ENCODE measurements at places on chromosomes 1 and 21.

GRCh38 chr1:171922999-171923398 lies 81.7 kb downstream of the DNM3 start:
- no peak for DNase-seq

GRCh38 chr1:247274605-247275256 lies 18.9 kb downstream of the VN1R5 start:
- DNase-seq: no peak

DNA sequence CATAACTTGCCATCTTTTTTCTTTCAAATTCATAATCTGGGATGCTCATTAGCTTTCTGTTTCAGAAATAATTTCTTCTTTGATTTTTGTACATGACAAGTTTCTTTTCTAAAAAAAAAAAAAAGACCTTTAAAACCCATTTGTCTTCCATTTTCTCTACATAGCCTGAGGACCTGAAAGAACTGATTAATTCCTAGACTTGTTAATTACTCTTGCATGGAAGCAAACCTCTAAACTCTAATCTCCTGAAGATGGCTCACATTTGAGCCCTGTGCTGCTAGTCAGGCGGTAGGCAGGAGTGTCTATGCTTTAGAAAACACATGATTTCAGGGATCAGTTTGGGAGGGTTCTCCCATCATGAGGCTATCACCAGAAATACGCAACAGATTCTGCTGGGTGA lies 152.0 kb downstream of the KAZN start:
- DNase-seq: no peak

- no peak for DNase-seq
Measured at GRCh38 chr1:197783510-197783948, 8.2 kb upstream of the DENND1B start.

- DNase-seq: no peak
Measured at GRCh38 chr1:85307987-85308832, 31.8 kb upstream of the BCL10 start.

DNA sequence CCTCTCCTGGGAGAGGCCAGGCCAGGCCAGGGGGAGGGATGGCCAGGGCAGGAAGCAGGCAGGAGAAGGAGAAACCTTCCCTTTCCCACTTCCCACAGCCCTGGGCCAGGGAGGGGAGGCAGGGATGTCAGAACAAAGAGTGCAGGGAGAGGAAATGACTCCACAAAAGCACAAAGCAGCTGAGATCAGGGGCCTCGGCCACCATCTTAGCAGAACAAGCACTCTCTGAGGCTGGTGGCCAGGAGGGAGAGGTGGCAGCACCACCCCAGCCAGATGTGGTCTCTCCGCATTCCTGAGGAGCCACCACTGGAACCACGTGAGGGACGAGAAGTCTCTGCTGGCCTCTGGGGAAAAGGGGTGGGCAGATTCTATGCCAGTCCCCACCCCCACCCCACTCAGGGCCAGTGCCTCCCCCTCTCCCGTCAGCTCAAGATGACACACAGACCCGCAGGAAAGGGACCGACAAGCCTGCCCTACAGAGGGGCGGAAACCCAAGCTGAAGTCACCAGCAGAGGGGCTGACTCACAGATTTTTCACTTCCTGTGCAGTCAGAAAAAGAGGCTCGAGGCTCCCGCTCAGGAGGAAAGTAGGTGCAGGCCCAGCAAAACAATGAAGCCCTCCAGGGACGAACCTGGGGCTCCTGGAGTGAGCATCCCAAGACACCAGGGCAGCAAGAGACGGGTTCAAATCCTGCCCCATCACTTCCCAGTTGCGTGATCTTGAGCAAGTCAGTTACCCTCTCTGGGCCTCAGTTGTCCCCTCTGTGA lies 24.1 kb upstream of the ALDH4A1 start:
- DNase-seq: peak; percentile 57

DNA sequence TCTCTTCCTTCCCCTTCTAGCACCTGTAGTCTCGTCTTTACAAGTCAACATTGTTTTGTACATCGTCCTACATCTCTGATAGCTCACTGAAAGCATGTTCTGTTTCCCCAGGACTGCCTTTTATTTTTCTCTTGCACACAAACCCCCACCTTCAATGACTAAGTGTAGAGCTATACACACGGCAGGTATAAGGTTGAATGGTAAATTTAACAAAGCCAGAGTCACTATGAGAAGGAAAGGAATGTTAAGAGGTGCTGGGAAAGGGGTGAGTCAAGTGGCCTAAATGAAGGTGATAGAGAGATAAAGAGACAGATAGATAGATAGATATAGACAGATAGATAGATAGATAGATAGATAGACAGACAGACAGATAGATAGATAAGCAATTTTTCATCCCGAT lies 134.3 kb upstream of the ATP1B1 start:
- DNase-seq: no peak

Data from SIG-M5 (cell line).